ENCODE measurements at places on chromosomes 12 and 14.
A peak's percentile ranks its signal among the peaks of the same experiment; 100 is the strongest.

GRCh38 chr12:5797661-5798060, 147.4 kb downstream of the ANO2 start:
- DNase-seq, result no peak

DNA sequence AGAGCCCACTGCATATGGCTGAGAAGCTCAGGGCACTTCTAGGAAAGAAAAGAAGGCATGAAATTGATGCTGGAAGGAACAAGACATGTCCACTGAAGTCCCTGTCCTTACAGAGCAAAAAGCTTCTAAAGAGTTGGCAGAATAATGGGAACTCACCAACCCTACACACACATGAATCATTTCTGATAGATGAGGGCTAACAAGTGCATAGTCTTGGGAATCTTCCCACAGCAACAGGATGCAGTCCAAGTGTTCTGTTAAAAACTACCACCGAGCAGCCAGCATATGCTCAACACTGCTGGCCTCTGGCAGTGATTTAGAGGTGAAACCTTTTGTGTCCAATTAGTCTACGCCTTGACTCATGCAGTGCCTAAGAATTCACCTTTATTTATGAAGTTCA, 44.8 kb downstream of the RHOJ start:
- DNase-seq, result no peak

- no peak for DNase-seq
Measured at GRCh38 chr12:52181746-52182145, 10.1 kb downstream of the KRT80 start.

GRCh38 chr14:53547593-53547992, 394.5 kb upstream of the DDHD1 start:
- DNase-seq, result no peak

GRCh38 chr14:105899071-105899641, 372.8 kb downstream of the TMEM121 start:
- no peak for DNase-seq

- no peak for DNase-seq
Measured at GRCh38 chr14:100287202-100287997, 18.8 kb downstream of the SLC25A29 start.

DNA sequence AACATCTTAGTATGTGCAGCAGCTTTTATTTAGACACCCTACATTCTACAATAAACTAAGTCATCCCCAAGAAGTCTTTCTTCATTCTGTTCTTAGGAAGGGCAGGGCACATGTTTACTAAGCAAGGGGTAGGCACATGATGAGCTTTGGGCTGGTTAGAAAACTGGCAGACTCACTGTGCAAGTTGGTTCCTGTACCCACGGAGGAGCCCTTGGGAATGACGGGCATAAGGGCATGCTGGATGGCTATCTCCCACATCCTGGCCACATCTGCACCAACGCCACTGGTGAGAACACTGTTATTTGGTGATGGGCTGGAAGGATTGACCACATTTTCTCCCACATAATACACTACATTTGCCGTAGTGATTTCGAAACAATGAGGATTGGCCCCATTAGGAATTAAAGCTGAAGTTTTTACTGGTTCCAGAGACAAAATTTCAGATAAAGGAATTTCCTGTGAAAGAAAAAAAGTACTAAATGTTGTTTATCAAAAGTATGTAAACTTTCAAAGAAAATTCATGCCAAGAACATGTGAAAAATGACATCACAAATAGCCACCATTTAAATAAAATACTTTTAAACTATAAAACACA, 297.0 kb downstream of the PRKD1 start:
- DNase-seq, result no peak

GRCh38 chr12:123387508-123388176, 3.7 kb downstream of the KMT5A start:
- DNase-seq, result no peak

DNA sequence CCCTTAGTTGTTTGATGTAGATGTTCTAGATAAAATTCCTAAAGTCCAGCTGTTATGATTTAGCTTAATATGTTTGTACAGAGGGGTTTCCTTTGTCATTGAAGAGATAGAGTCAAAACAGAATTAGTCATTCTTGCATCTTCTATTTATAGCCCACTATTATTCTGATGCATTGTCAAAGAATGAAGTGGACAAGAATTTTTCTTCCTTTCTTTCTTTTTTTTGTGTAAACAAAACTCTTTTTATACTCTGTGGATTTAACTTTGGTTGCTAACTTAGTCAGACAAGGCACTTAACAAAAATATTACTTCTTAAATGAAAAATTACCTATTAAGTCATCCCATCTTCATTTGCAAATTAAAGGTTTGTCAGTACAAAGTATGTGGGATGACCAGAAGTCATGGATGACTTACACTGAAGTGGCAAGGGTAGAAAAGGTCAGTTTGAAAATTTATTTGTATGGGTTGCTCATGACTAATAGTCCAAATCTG, 215.6 kb upstream of the DDHD1 start:
- DNase-seq, result no peak

DNA sequence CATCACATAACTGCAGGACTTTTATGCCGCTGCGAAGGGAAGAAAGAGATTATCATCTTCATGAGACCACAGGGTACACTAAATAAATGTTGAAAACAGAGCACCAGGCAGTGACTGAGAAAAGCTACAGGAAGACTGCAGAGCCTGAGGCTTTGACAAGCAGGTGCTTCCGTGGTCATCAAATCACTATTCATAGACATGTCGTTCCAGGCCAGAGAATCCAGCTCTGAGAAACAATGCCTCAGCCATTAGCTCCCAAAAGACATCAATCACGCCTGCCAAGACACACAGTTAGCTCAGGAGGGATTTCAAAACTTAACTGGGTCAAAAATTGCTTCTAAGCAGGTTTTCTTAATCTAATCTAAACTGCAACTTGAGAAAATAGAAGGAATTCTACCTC, 47.2 kb upstream of the GARIN6 start:
- no peak for DNase-seq

GRCh38 chr12:113136128-113136989, 798 bp upstream of the RASAL1 start:
- DNase-seq, result peak; percentile 36

- DNase-seq, result no peak
Measured at GRCh38 chr14:69137843-69138535, 14.9 kb downstream of the DCAF5 start.

DNA sequence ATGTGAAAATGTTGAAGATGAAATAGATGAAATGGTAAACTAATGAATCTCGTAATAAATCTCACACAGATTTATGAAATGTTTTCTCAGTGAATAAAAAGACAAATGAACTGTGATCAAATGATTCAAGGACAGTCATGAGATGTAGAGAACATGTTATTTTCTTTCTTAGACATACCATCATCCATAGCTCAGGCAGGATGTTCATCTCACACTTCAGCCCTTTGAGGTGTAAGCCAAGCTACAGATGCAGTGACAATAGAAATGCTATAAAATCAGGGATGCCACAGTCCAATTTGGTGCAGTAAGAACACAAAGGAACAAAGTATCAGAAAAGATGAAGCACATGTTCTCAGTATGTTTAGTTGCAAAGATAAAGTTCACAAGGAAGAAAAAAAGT, 242.7 kb upstream of the KRR1 start:
- no peak for DNase-seq

- no peak for DNase-seq
Measured at GRCh38 chr12:5461966-5462365, 30.1 kb downstream of the NTF3 start.

GRCh38 chr14:36207500-36207899, 31.0 kb upstream of the PTCSC3 start:
- no peak for DNase-seq

- peak; percentile 9 for DNase-seq
Measured at GRCh38 chr12:101001669-101002068, 207.1 kb downstream of the ANO4 start.

GRCh38 chr12:15636060-15636890, 152.9 kb downstream of the EPS8 start:
- peak; percentile 14 for DNase-seq

DNA sequence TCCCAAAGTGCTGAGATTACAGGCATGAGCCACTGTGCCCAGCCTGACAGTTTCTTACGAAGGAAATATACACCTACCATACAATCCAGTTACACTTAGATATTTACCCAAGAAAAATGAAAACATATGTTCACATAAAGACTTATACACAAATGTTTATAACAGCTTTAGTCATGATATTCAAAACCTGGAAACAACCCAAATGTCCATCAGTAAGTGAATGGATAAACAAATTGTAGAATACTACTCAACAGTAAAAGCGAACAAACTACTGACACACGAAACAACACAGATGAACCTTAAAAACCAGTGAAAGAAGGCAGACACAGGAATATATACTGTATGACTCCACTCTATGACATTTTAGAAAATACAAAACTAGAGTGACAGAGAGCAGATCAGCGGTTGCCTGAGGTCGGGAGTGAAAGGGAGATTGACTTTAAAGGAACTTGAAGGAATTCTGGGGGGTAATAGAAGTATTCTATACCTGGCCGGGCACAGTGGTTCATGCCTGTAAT, 83.6 kb downstream of the SPRING1 start:
- no peak for DNase-seq

DNA sequence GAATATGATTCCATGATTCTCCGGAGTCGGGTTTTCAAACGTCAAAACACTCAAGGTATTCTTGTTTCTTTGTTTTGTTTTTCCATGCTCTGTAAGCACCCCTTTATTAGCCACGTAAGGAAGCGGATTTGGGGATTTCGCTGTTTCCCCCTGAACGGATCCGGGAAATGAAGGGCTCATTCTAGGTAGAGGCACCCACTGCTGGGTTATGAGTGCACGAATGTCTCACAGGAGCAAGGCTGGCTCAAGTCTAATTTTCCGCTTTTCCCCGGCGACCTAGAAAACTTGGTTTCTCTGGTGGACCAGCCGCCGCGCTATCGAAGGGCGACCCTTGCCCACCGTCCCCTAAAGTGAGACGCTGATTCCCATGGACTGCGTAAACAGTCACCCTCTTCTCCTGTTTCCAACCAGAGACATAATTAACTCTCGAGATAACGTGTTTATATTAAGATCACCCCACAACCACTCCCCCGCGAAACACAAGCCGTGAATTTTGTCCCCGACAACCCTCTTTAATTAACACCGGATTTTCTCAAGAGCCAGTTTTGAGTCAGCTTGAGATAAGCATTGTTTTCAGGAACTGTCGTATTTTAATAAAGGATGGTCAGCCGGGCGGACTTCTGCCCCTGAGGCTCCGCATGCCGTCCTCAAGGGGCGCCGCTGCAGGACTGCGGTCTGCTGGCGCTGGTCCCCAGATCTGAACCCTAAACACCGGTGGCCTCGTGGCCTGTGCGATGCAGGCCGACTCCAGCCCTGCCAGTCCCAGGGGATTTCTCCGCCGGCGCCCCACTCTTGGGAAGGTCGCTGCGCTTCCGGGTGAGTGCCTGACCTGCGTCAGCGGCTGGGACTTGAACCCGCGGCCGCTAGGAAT, 515 bp upstream of the ABCC9 start:
- DNase-seq, result no peak

GRCh38 chr12:113154351-113154973, 4.9 kb downstream of the CFAP73 start:
- DNase-seq, result no peak
